ENCODE measurements at places on chromosomes 7 and 10.

GRCh38 chr10:76337641-76338040, 906.2 kb downstream of the LRMDA start:
- DNase-seq, result no peak

DNA sequence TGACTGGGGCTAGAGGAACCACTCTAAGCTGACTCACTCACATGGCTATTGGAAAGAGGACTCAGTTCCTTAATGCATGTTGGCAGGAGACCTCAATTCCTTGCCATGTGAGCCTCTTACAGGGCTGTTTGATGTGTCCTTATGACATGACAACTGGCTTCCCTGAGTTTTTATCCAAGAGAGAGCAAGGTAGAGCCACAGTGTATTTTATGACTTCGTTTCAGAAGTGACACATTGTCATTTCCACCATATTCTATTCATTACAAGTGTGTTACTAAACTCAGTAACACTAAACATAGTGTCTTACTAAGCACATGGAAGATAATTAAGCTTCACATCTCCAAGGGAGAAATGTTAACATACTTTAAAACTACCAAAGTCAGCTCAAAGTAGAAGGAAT, 98.2 kb downstream of the ZNF777 start:
- no peak for DNase-seq

- no peak for DNase-seq
Measured at GRCh38 chr7:156780724-156781455, 112.1 kb downstream of the LMBR1 start.

DNA sequence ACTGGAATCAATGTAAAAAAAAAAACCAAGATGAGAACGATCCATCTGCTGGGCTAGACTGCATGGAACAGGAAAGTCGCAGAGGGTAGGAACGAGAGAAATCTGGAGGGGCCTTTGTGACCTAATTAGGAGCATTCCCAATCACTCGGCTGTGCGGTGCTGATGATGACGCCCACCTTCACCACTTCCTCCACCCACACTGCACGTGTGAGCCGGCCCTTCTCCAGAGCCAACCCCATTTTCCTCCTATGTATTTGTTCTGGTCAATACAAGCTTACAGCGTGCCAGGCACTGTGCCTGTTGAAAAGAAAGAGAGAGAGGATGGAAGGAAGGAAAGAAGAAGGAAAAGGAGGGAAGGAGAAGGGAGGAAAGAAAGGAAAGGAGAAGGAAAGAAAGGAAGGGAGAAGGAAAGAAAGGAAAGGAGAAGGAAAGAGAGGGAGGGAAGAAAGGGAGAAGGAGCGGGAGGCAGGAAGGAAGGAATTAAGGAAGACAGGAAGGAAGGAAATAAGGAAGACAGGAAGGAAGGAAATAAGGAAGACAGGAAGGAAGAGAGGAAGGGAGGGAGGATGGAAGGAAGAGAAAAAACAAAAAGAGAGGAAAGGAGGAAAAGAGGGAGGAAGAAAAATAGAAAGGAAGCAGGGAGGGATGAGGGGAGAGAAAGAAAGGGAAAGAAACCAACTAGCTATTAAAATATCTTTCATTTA, 35.5 kb upstream of the PTF1A start:
- no peak for DNase-seq

- DNase-seq, result no peak
Measured at GRCh38 chr7:157294773-157295172, 42.0 kb upstream of the DNAJB6 start.

- no peak for DNase-seq
Measured at GRCh38 chr10:74418285-74418872, 267.4 kb downstream of the ADK start.

DNA sequence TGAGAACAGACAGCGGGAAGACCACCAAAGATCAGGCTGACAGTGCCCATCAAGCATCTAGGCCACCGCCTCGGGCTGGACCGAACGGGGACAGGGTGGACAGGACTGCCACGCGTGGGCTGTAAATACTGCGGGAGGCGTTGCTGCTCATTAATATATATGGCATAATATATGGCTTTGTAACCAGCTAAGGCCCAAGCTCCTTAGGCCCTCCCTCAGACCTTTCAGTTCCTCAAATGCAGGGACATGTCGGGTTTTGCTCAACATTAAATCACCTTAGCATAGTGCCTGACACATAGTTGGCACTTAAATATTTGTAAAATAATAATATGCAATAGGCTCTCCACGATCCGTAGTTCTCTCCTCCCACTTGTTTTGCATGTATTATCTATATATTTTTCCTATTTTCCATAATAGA, 402 bp upstream of the TMEM168 start:
- DNase-seq, result no peak

DNA sequence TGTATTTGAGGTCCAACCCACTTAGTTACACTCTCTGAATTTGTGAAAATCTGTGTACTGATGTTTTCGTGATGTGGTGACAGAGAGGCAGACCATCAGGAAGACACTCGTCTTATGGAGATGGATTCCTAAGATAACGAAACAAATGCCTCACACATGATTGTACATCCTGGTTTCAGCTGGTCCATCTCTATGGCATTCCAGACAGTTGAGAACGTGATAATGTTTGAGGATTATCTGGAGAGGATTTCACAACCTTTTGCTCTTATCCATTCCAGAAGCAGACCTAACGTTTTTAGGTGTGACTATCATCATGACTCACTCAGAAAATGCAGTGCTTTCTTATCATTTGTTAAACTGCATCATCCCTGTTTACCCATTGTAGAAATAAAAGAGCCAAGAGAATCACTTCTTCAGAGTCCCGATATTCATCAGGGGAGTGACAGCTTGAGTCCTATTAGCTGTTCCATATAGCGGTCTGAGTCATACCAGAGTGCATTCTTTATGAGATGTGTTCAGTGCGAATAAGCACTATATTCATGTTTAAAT, 74.5 kb downstream of the BMPER start:
- DNase-seq, result no peak

- no peak for DNase-seq
Measured at GRCh38 chr7:105046414-105046813, 32.4 kb downstream of the KMT2E start.

DNA sequence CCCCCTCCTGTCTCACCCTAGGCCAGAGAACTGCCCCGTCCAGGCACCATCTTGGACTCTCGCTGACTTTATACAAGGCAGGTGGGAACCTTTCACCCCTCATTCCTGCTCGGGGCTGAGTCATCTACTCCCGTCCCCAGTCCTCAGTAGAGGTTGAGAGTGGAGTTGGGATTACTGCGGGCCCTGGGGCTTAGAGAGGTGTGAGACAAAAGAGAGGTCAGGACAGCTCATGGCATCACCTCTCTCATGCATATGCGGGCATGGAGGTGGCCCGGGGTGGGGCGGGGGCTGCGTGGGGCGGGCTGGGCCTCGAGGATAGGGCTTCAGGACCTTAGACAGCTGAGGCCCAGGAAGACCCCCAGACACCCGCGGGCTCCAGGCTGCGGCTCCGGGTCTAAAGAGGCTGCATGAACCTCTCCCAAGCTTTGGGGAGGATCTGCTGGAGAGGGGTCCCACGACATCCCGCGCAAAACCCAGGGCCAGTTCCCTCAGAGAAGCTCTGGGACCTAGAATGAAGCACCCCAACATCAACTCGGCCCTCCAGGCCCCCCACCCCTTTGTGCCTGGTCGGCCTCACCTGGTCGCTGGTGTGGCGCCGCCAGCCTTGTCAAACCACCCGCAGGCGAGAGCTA, 317 bp downstream of the PDZD7 start:
- no peak for DNase-seq

- DNase-seq, result no peak
Measured at GRCh38 chr10:122445469-122445868, 9.0 kb upstream of the ARMS2 start.

DNA sequence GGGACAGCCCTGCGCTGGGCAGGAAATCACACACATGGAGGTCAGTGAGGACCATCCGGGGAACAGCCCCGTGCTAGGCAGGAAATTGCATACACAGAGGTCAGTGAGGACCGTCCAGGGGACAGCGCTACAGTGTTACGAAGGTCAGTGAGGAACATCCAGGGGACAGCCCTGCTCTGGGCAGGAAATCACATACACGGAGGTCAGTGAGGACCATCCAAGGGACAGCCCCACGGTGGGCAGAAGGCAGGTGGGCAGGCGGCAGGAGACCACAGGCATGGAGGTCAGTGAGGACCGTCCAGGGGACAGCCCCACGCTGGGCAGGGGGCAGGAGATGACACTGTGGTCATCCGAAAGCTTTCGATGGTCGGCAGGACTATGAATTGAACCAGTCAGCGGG, 79.7 kb downstream of the PTPRN2 start:
- DNase-seq, result no peak

DNA sequence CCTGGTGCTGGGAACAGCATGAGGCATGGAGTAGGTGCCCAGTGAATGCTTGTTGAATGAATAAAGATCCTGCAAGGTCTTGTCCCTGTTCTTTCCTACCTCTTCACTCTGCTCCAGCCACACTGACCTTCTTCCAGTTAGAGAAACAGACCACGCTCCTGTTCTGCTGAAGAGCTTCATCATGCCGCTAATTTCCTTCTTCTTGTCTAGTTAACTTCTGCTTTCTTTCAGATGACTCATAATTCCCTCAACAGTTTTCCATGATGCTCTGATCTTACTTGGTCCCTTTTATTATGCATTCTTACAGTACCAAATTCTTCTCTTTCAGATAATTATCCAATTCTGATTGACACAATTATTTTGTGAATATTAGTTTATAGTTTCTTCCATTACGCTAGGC, 59.5 kb upstream of the C1QL3 start:
- no peak for DNase-seq

GRCh38 chr10:110420401-110421193, 77.1 kb upstream of the DUSP5 start:
- DNase-seq, result no peak

GRCh38 chr10:121449482-121449924, 148.7 kb downstream of the FGFR2 start:
- no peak for DNase-seq

- no peak for DNase-seq
Measured at GRCh38 chr7:91080351-91080750, 183.9 kb upstream of the FZD1 start.

- DNase-seq, result no peak
Measured at GRCh38 chr7:38842746-38843145, 66.2 kb downstream of the VPS41 start.

- no peak for DNase-seq
Measured at GRCh38 chr10:87603769-87604168, 55.9 kb upstream of the PAPSS2 start.

DNA sequence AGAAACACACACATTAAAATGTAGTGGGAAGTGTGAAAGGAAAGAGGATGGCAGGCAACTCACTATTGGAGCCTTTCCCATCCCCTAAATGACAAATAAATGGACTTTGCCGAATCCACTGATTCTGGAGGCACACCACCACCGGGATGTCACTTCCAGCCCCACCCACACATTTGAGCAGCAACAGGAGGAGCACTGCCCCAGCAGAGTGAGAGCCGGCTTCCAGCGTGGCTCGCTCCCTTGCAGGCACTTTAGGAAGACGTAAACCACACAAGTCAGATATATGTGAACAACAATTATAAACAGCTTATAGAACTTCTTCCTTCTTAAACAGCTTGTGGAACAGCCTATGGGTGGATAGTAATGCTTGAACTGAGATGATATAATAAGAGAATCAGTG, 191.0 kb downstream of the DGKI start:
- no peak for DNase-seq

DNA sequence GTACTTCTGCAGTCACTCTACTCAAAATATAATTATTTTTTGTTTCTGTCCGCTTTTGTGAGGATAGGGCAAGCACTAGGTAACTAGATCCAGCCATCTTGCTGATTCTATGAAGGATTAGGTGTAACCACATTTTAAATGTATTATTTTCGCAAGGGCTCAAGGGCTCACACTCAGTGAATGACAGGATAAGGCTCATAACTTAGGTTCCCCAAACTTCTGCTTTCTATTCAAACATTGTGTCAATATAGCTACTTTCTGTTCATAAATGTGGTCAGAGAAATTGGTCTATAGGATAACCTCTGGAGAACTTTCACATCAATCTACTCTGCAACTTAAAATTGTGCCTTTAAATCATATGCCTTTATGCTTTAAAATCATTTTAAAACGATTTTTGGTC, 1141.2 kb downstream of the SORCS1 start:
- DNase-seq, result no peak

DNA sequence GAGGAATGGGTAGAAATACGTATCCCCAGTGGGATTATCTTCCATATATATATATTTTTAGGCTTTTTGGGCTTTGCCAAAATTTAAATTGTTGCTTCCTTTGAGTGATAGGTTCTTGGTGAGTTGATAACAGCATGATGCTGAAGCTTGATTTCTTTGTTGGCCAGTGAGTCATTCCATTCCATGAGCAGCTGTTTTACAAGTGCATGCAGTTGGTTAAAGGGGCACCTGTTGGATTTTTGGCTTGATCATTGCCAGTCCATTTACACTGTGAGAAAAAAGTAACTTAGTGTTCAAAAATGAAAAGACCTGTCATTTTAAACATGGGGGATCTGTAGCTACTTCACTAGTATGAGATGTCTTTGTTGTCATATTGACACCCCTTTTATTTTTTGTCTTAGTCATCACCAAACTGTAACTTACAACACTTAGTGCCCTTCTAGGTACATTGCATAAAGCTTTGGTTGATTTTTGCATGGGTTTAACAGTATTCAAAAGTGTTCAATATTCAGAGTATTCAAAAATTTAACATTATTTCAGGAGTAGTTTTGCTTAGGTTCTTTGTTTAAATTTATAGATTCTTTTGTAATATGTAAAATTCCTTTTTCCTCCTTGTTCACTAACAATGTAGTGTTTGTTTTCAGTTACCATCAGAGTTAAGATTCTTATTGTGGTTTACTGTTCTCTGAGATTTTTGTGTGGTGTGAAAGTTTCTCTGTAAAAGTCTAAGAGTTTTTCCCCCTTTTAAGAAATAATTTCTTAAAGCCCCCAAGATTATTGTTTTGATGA, 8.8 kb downstream of the AKAP9 start:
- DNase-seq, result no peak

DNA sequence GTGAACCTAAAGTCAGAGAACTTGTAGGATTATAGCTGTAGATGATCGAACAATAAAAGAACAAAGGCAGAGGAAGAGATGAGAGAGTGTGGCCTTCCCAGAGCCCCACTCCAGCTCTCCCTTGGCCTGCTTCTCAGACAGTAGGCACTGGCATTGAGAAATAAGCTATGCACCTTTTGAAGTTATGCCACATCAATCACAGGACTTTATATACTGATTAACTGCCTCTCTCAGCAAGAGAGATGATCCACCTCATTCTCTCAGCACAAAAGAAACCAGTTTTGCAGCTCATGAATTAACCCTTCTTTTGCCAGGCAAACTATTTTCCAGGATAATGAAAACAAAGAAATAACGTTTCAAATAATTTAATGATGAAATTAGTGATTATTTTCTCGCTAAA, 22.0 kb upstream of the CTTNBP2 start:
- DNase-seq, result no peak

DNA sequence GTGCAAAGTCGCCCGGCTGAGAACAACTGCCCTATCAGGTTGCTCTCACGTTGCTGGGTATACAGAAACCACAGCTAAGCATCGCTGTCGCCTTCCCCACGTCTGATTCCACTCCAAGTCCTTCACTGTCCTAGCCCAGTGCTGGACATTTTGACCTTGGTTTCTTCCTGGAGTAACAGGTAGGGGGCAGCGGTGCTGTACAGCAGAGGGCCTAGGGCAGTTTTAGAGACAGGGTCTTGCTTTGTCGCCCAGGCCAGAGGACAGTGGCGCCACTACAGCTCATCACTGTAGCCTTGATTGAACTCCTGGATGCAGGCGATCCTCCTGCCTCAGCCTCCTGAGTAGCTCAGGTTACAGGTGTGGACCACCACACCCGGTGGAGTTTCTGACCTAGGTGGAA, 2.6 kb downstream of the CLDN15 start:
- no peak for DNase-seq

GRCh38 chr7:17677408-17677807, 262.9 kb downstream of the SNX13 start:
- DNase-seq, result no peak

GRCh38 chr10:74896788-74897527, 70.6 kb downstream of the KAT6B start:
- DNase-seq, result no peak

All from suprapubic skin (tissue), 4 donors.